B cell (primary cell): ENCODE measurements at places on chromosomes 2 and 18.

GRCh38 chr2:26033270-26033817, 540 bp upstream of the RAB10 start:
- no peak for DNase-seq

GRCh38 chr18:72651033-72651432, 106.9 kb upstream of the CBLN2 start:
- no peak for DNase-seq

DNA sequence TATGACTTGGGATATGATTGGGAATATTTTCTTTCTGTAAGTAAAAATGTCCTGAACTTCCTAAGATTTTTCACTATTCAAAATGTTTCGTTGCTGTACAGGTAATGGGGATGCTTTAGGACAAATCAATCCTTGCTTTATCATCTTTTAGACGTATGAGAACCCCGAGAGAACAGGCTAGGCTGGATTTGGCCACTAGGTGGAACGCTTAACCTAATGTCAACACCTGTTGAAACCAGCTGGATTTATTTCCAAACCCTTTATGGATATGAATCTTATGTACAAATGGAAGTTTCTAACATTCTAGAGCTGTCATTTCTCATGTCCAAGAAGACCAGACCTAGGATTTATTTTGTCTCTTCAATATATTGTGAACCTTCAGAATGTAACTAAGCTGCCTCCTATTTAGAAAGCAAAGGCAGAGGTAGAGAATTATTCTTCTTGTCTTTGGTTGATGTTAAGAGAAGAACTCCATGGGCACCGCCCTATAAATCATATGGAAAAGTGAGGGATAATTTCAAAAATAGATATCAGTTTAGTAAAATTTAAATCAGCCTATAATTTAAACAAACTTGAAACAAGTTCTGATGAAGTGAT, 96.7 kb downstream of the PMAIP1 start:
- DNase-seq: no peak

DNA sequence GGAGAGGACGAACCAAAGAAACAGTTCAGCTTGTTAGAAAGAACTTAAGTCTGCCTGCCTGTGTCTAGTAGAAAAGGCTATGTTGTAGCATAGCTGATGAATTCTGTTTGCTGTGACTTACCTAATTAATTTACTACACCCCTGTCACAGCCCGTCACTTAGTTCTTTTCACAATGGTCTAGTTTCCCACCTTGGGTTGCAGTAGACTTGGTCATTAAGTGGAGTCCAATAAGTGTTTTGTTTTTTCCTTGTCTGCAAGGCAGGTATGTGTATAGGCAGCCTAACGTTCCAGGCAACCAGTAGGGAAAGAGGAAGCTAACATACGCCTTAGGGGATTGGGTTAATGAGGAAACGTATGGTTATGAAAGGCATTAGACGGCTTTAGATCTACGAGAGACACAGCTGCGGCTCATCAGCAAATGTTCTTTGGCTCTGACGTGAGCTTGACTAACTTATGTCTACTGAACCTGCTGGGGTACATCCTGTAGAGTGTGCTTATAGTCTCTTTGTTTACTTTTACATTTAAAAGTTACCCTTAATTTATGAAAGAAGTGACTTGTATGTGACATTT, 180.1 kb downstream of the PRPF40A start:
- no peak for DNase-seq

- no peak for DNase-seq
Observed at GRCh38 chr18:59730896-59731295, 33.7 kb upstream of the CCBE1 start.

GRCh38 chr2:130160131-130160530, 15.2 kb upstream of the CCDC74B start:
- no peak for DNase-seq

- DNase-seq: no peak
Observed at GRCh38 chr2:155372969-155373368, 674.5 kb downstream of the KCNJ3 start.

DNA sequence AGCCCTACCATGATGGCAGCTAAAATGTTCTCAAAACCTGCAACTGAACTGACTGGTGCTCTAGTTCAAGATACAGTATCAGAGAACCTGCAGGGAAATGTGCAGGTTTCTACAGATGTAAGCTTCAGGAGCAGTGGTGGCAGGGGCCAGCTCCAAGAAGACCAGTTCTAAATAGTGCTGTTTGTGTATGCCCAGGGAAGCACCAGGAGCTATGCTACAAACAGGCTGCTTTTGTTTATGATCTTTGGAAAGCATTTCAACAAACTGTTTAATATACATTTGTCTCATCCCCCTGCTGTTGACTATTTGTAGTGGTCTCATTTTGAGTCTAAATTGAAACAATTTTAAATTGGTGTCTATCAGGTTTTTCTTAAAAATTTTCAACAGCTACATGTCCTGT, 20.7 kb downstream of the FZD5 start:
- no peak for DNase-seq
